Renal cortical epithelial cell (primary cell): ENCODE measurements at places on chromosomes 12 and 14.

DNA sequence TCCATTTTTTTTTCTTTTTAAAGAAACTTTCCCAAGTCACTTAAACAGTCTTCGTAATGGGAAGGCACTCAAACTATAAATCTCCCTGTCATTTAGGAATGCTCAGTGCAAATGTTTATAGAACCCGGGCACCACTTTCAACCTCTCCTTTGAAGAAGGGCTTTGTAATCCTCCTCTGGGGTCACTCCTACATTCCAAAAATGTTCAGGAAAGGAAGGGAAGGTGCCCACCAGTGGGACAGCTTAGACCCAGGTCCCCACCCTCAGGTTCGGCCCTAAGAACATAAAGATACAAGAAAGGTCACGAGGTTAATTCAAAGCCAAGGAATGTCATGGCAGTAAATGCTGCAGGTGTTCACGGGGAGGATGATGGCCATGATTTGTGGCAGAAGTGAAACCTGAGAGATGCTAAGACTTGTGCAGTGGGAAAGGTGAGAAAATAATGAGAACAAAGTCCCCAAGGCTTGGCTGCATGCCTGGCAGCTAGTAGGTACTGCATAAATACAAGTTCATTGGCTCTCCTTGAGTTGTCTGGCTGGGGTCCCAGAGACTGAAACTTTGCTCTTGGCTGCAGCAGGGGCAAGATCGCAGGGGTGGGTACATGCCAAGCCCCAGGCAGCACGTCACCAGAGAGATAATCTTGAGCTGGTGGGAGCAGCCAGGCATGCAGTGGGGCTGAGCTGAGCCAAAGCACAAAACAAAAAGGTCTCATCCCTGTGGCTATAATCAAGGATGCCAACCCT, 21.1 kb downstream of the KRT18 start:
- DNase-seq, result peak; percentile 73

GRCh38 chr12:124888260-124888659, 24.6 kb upstream of the SCARB1 start:
- no peak for DNase-seq

DNA sequence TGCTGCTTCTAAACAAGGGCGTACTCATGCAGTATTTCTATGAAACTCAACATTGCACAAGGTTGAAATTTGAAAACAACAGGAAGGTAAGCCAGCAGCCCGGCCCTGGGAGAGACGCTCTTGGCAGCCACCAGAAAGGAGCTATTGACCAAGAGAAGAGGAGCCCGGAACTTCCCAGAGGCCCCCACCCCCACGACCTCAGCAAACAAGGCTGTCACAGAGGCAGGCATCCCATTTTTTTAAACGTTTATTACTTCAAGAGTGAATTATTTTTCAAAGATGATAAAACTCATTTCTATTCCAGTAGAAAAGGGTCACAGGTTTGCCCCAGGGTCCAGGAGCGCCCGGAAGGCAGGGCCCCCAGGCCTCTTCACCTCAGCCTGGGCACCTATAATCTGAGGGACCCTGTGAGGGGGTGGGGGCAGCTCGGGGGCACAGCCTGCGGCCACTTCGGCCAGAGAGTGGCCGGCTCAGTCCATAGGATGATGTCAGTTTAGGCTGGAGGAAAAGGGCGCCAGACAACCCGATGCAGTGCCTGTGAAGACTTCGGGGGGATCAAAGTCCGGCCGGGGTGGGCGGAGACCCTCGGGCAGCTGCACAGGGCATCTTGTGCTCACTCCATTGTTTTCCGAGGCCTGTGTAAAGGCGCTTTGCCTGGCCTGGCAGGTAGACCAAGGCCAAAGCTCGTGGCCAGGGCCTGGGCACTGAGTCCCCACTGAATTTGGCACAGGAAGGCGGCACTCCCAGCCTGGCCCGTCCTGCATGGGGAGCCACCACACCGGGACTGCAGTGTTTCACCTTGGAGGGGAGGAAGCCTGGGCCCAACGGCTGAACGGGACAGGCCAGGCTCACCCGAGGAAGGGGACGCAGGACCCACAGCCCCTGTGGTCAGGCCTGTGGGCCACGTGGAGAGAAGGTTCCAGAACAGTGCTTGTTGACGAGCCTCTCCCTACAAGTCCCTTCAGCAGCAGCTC, 86.0 kb downstream of the SCARB1 start:
- DNase-seq, result no peak

- no peak for DNase-seq
Measured at GRCh38 chr12:32423559-32423958, 24.2 kb downstream of the FGD4 start.

- DNase-seq, result no peak
Measured at GRCh38 chr14:57051633-57052032, 217.1 kb downstream of the EXOC5 start.

DNA sequence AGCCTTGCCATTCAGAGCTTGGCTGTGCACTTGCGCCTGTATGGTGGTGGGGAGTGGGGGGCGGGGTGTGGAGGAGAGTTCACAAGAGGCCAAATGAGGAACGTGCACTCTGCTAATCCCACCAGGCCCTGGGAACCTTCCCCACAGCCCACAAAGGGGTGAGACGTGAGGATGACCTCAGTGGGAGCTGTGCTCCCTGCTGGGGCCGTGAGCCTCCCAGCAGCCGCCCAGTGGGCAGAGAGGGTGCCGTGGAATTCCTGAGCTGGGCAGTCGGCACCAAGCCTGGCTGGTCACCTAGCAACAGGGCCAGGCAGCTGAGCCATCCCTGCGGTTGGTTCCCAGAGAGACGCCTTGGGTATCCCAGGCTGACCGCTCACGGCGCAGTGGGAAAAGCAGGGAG, 53.7 kb downstream of the CCNK start:
- no peak for DNase-seq

DNA sequence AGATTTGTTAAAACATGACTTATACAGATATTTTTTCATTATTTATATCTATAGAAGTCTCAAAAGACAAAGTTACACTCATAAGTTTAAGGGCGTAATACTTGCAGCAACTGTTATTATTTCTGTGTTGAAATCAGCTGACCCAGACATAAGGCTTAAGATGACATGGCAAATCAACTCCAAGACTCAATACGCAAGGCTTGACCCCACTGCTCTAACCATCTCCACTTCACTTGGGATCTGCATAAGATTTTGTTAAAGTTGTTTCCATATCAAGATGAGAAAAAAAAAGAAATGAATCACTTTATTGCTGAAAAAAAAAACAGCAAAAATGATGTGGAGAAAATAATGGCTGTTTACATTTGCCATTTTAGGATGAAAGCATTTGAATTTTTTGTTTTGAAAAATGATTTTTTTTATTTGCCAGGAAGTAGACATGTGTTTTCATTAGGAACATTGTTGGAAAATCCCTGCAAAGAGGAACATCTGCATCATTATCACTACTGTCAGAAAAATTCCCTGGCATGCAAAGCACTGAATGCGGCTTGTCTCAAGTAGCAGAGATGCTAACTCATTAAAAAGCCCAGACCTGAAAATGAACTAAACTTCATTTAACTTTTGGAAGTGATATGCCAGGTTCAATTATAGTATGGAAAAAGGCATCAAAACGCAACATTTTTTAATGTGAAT, 73.5 kb downstream of the LIN7A start:
- no peak for DNase-seq

- DNase-seq, result no peak
Measured at GRCh38 chr14:91373591-91374254, 43.9 kb downstream of the CCDC88C start.

DNA sequence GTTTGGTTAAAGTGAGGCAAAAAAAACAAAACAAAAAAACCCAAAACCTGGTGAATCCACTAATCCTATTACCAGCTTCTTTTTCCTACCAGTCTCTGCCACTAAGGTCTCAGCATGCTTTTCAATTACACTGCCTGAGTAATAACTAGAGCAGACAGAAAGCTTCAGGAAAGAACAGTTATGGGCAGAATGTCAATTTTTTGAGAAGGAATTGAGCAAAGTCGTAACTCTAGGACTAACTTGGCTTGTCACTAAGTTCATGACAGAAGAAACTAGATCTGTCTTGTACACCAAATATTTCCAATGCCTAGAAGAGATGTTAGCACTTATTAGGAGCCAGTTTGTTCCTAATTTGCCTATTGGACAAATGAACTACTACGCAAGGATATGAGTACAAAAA, 148.8 kb upstream of the CNOT2 start:
- DNase-seq, result no peak

GRCh38 chr12:53171725-53172329, 8.7 kb upstream of the ZNF740 start:
- DNase-seq, result no peak

DNA sequence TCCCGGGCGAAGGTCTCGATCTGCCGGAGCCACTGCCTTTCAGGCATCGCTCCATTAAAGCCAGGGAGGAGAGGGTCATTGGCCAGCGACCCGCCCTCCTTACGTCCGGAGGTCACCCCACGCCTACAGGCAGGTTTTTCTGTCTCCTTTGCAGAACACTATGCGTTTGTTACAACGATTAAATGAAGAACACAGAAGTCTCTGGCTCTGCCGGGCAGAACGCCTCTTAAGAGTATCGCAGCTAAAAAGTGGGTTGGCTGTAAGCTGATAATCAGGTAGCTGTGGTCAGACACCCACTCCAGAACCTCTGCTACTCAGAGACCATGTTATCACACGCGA, 15.0 kb downstream of the OTX2 start:
- no peak for DNase-seq

- no peak for DNase-seq
Measured at GRCh38 chr12:83408146-83408545, 721.4 kb downstream of the TMTC2 start.

DNA sequence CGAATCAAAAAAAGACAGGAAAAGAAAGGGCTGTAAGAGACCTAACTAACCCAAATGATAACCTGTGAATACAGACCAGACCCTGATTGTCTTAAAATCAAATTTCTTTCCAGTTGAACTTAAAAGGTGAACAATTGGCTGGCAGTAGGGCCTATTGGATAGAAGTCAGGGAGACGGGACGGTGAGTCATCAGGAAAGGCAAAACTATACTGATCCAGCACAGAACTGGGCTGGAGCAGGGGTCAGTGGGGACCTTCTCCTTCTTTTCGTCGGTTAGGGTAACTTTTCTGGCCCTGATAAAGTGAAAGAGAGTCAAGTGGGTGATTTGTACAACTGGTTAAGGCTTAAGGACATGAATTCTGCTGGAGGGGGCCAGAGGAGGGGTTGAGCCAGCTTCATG, 84.9 kb upstream of the OTX2 start:
- no peak for DNase-seq

- DNase-seq, result no peak
Measured at GRCh38 chr12:120689397-120690082, 2.6 kb downstream of the MLEC start.

- DNase-seq, result peak; percentile 23
Measured at GRCh38 chr14:26794731-26795130, 196.9 kb upstream of the NOVA1 start.

DNA sequence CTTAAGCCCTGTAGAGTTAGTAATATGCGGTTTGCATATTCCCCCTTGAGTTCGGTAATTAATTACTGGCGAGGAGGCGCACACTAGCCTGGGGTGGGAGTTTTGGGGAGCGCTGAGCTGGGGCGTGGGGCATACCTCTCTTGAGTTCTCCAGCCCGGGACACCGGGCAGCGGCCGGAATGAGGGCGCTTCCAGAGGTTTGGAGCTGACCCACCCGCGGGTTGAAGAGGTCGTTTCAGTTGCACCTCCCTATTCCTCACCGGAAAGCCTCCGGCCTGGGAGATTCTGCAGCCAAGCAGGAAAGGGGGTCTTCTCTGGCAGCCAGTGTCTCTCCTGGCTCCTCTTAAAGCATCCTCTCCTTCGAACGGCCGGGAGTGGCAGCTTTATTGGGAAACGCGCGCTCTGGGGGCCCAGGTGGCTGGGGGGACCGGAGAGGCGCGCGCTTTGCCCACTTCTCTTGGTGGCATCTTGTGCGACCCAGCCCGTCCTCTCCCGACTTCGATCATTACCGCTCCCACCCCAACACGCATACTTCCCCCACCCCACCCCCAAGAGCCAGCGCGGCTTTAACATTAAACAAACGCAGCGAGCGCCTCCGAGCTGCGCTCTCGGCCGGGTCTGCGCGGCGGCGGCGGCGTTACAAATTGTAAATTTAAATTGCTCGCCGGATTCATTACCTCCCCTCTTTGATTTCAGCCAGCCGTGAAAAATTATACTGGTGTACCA, 3.9 kb upstream of the LHX5 start:
- DNase-seq, result no peak

- no peak for DNase-seq
Measured at GRCh38 chr12:110670161-110670701, 18.7 kb downstream of the HVCN1 start.

- no peak for DNase-seq
Measured at GRCh38 chr14:72243309-72244293, 311.4 kb downstream of the RGS6 start.

DNA sequence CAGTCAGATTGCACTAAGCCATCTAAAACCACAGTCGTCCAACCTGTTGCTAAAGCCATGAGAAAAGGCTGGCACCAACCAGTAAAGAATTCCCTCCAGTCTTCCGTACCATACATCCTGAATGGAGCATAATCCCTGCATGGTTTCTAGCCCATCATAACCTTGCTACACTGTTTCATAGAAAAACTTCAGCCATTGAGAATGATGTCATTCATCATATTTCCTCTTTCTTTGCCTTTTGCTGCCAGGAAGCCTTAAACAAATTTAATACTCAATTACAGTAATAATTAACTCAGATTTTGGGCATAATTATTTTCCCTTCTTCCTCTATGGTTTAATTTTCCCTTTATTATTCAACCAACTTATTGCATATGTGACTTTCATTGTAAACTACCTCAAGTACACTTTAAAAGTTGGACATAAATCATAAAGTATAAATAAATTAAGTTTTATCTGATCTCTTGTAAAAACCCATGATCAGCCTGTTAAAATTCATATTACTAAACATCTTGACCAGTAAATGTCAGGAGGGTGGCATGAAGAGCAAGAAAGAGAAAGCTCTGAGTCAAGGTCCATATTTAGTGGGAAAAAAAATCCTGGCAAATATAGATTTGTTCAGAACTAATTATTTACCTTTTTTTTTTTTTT, 264.7 kb downstream of the ZFP36L1 start:
- peak; percentile 45 for DNase-seq

GRCh38 chr14:70788898-70789297, 20.4 kb downstream of the MAP3K9 start:
- DNase-seq, result no peak

GRCh38 chr14:36455241-36455627, 64.8 kb downstream of the NKX2-1 start:
- DNase-seq, result no peak

DNA sequence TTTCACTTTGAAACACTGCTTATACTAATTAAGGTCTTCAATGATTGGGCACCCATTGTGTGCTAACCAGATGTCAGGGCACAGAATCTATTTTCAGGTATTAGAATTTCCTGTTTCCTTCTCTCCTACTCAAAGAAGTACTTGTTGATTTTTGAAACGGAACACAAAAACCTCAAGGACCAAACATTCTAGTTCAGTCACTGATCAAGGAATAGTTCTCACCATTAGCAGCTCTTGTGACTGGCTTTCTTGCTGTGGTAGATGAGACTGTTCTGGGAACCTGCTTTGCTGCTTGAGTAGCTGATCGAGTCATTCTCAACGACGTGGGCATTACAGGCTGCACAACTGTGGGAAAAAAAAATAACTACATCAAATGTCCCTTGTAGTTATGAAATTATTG, 11.0 kb downstream of the DLGAP5 start:
- peak; percentile 75 for DNase-seq
